ENCODE measurements at places on chromosomes 1 and 21.

- DNase-seq: no peak
These were observed 16.7 kb upstream of the TUT4 start for GRCh38 chr1:52569449-52570210.

DNA sequence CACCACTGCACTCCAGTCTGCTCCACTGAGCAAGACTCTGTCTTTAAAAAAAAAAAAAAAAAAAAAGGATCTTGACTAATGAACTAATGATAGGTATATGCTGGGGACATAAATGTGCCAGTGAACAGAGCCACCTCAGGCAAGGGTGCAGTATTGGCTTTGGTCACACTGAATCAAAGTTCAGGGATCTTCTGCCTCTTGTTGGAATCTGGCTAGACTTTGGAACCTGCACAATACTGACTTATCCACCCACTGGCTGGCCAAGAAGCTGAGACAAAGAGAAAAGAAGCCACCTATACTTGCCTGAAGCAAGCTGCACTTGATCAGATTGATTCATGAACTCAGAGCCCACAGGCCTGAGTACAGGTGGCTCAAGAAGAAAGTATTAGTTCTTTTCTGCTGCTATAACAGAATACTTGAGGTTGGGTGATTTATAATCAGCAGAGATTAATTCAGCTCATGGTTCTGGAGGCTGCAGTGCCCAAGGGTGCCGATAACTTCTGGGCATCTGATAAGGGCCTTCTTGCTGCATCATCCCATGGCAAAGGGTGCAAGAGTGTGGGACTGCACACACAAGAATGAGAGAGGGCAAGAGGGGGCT, 172.0 kb downstream of the FGGY start:
- DNase-seq: no peak

DNA sequence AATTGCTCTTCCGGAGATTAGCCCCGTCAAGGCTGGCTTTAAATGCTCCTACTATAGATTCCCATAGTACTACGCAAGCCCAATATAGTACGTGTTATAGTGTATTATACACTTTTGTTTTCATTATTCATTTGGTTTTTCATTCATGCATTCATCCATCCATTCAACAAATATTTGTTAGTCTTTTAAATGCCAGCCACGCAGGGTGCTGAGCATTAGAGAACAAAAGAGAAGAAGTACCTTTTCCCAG, 513 bp upstream of the RAB3GAP2 start:
- DNase-seq: no peak

DNA sequence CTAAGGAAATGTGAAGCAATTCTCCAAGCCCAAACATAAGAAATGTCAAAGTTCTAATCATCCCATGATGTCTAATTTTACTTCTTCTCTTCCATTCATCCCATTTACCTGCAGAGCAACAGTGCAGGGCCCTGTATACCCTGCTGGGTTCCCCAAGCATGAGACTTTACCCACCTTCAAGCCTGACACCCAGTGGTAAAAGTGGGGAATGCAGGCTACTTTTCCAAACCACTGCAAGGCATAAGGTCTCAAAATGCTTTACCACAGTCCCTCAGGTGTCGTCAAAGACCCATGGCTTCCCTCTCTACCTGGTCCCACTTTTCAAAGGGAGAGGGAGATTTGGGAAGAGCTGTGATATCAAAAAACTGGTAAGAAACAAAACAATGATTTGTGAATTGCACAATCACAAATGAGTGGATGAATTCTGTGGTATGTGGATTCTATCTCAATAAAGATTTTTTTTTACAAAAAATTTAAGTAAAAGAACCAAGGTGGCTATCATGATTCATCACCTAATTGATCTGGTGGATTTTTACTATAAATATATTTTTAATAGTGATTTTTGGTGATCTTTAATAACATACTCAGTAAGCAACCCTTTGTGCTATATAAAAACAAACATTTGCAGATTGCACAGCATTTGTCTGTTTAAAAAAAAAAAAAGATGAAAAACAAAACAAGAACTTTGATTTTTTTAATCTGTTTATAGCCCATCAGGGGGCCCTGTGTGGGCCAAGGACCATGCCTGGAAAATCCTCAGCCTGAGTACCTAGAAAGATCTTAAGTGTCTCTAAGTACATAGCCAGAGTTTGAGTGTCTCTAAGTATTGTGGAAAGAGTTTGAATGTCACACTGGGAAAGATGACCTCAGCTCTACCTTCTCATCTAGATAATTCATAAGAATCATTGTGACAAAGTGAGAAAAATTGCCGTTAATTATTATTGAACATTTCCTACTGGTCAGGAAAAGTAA, 73.1 kb upstream of the GJB5 start:
- no peak for DNase-seq

DNA sequence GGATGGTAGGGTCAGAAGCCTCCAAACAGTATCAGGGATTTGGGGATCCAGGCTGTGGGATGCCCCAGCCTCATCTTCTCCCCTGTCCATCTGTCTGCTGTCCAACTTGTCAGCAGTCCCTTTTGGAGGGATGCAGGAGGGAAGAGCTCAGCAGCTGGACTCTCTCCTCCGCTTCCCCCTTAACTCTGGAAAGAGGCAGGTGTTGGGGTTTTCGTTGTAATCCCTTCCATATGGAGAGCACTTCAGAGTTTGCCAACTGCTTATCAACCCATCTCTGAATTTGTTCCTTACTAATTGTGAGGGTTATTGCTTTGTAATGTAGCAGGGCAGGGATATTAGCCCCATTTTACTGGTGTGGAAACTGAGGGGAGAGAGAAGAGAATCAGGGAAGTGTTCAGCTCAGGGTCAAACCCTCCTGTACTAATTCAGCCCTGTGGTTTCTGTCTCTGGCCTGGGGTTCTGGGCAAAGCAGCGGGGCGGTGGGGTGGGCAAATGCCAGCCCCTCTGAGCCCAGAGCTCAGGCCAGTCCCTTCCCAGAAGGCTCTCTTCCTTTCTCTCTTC, 3.2 kb downstream of the CITED4 start:
- no peak for DNase-seq

DNA sequence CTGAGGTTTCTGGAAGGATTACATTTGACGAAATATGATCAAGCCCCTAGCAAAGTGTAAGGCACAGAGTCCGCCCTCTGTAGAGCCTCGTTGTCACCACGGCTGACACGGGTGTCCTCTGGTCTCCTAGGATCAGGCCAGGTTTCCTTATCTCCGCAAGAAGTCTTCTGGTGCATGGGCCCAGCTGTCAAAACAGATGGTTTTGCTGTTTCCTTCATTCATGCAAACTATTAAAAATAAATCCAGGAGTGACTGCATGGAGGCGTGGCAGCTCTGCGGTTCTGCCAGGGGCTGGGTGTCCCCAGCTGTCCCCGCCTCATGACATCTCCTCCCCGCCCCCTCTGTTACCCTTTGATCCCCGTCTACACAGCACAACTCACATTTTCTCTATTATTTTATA, 209.0 kb downstream of the DYRK1A start:
- DNase-seq: no peak

DNA sequence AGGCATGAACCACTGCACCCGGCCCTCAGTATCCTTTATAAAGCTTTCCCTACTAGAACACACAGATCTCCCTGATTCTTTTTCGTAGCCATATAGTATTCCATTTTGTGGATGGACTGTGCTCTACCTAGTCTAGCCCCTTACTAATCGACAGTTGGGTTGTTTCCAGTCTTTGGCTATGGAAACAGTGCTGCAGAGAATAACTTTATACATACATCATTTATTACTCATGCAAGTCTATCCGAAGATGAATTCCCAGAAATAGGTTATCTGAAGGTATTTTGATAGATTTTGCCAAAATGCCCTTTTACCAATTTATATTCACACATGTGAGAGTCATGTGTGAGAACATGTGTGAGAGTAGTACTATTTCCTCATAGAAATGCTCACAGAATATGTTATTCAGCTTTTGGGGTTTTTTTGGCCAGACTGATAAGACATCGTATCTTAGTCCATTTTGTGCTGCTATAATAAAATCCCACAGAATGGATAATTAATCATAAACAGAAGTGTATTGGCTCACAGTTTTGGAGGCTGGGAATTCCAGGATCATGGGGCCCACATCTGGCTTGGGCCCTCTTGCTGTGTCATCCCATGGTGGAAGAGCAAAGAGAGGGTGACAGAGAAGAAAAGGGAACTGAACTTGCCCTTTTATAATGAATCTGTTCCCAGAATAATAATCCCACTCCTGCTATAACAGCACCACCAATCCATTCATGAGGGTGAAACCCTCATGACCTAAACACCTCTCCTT, 17.3 kb upstream of the FGR start:
- no peak for DNase-seq

- no peak for DNase-seq
These were observed 109.5 kb upstream of the NFIA start for GRCh38 chr1:60972841-60973364.

DNA sequence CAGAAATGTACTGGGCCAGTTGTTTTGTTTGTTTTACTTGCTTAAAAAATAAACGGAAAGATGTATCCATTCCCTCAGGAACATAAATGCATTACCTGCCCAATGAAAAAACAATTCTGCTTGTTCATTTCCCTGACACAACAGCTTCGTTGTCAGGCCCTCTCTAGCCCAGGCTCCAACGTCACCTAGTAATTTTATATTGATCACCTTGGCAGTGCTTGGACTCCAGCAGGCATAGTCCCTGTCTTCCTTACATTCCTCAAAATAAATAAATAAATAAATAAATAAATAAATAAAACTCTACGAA, 1.2 kb downstream of the CEP170 start:
- DNase-seq: no peak

GRCh38 chr1:64215576-64215975, 12.2 kb downstream of the UBE2U start:
- no peak for DNase-seq

DNA sequence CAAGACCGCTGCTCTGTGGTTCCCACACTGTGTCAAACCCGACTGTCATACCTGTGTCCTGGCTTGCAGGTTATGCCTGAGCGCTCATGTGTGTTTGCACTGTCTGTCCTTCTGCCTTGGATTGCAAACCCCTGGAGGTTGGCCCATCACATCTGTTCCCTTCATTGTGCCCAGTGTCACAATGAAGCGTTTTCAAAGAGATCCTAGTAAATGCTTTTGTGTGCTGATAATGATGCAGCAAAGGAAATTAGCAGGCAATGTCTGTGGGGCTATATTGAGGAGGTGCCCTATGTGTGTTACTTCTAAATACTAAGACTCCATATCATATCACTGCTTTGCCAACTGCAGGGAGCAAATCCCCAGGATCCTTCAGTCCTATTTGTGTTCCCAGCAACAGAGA, 424.4 kb upstream of the NFIA start:
- DNase-seq: no peak

DNA sequence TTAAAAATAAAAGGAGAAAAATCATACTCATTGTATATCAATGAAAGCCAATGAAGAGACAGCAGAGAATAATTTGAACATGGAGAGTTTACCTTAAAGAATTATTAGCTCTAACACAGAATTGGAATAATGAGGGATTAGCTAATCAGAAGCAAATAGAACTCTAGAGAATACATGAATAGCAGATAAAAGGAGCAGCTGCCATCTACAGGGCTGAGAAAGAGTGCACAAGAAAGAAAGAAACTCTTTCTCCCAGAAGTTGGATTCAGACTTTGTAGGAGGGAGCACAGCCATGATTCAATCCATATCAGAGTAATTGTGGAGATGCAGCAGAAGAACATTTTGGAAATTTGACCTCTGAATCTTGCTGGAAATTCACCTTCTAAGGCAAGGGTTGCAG, 1171.2 kb downstream of the PLA2G4A start:
- DNase-seq: no peak

GRCh38 chr1:227942021-227942715, 5.6 kb downstream of the WNT9A start:
- no peak for DNase-seq

DNA sequence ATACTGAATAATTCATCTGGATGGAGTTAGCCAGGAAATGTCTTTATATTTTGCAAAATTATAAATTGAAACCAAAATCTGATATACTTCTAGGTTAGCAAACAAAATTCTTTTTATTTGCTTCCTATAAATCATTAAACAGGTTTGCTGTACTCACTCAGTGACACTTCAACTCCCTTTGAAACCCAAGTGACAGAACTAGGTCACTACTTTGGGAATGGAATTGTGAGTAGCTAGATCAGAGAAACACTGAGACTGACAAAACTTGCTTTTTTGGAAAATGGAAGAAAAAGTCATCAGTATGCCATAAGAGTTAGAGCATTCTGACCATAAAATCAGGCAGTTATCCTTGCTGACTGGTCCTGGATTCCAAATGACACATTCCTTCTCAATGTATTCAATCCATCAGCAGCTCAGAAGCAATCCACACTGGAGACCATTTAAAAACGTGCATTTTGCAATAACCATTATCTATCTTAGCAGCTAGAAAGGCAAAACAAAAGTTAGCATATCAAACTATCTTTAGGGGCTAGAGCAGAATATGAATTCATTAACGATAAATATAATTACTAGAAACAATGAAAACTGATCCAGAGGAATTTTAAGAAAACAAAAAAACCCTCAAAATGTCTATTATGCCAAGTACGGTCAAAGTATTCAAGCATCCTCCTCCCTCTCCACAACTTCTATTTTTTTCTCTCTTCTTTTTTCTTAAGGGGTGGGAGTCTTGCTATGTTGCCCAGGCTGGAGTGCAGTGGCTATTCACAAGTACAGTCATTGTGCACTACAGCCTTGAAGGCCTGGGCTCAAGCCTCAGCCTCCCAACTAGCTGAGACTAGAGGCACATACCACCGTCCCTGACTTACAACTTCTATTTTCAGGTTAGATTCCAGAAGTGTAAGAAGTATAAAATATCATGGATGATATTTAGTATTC, 60.1 kb downstream of the HNRNPR start:
- no peak for DNase-seq

- no peak for DNase-seq
These were observed 10.7 kb upstream of the ELOA start for GRCh38 chr1:23732363-23733224.

DNA sequence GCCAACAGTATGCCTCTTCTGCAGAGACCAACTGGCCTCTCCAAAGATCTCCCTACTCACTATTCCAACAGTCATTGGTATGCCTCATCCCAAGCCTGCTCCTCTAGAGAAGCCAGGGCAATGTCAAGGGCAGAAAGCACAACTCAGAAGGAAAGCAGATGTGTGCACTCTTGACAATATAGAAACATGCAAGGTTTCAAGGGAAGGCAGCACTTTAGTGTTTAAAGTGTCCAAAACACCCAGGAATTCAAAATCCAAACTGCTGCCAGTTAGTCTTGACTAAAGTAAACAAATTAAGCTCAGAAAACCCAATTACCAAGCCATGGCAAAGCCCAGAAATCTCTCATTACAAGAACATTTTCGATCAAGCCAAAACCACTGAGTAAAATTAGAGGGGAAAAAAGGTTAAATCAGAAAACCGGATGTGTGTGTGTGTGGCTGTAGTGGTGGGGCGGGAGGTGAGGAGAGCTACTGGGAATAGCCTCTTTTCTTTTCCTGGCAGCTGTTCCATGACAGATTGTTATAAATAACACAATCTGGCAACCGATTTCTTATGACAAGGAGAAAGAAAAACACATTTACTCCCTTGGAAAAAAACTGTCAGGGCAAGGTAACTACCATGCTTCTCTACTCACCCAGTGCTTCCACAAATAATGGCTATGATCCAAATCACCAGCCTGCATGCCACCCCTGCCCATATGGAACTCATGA, 39.2 kb downstream of the EIF2B3 start:
- DNase-seq: no peak

GRCh38 chr21:21232320-21232719, 234.1 kb downstream of the NCAM2 start:
- DNase-seq: no peak

- DNase-seq: no peak
These were observed 40.9 kb downstream of the IFI44 start for GRCh38 chr1:78690516-78690915.

Data from stimulated activated CD4-positive, alpha-beta T cell treated with anti-CD3 and anti-CD28 coated beads, TNF-alpha, amount 100 ng/mL, for 4 hours (primary cell).